ENCODE measurements at places on chromosomes 7 and 10.

DNA sequence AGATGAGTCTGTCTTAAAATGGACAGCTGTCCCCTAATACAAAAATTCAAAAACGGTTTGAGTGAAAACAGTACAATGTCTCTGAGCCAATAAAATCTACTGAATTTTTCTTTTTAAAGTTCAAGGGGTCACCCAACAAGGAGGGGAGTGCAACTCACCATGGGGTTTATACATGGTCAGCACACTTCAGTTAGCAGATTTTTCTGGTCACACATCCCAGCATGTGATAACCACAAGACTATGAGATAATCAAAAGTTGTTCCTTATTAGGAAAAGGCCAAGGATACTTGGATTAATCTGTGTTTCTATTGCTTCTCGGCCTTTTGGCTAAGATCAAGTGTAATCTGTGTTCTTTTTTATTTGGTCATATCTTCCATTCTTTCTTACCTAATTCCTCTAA is 31.6 kb downstream of the ABCB5 start:
- DNase-seq = no peak

GRCh38 chr7:18760631-18761445 is 265.3 kb downstream of the HDAC9 start:
- DNase-seq = no peak

GRCh38 chr10:51699145-51699474 is 285 bp downstream of the CSTF2T start:
- DNase-seq = no peak

DNA sequence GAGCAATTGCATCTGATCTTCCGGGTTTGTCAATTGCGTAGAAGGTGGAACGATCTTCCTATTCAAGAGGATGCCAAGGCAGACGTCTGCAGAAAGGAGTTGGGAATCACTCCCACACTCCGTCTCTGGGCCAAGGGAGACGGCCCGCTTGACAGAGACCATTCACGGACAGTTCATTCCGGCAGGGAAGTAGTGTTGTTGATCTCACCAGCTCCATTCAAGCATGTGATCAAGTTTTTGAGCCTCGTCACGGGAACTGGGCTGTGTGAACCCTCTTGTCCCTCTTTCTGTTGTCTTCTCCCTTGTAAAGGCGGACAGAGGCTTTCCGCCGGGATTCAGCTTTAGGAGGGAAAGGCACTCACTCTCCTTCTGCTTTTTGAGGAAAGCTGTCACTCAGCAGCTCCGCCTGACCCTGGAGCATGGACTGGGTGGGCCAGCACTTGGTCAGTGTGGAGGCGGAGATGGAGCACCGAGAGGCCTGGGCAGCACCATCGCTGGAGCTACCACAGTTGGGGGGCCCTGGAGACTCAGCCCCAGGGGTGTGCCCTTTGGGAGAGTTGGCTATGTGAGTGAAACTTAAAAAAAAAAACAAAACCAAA is 44.9 kb downstream of the SPDYE5 start:
- no peak for DNase-seq

DNA sequence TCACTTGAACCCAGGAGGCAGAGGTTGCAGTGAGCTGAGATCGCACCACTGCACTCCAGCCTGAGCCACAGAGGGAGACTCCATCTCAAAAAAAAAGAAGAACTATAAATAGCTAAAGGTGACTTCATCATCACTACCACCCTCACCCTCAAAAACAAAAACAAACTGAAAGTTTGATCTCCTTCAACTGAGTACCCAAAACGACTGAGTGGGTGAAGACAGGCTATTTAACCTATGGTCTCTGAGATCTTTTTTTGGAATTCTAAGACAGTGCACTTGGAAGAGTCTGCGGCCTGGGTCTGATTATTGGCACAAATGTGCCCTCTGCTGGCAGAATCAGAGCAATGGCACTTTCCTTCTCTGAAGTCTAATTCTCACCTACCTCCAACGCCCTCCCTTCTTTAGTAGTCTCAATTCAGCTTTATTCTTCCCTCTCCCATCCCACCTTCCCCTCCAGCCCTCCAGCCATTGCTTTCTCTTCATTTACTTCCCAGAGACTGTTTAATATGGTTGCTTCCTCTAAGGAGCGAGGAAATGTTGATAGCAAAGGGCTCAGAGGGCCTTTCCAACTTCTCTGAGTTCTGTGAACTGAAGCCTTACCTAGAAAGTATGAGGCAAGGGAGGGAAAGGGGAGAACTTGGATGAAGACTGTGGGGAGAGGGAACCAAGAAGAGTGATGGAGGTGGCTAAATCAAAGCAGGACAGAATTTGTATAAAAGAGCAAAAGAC is 2.9 kb upstream of the MYOZ1 start:
- DNase-seq = peak; percentile 36

DNA sequence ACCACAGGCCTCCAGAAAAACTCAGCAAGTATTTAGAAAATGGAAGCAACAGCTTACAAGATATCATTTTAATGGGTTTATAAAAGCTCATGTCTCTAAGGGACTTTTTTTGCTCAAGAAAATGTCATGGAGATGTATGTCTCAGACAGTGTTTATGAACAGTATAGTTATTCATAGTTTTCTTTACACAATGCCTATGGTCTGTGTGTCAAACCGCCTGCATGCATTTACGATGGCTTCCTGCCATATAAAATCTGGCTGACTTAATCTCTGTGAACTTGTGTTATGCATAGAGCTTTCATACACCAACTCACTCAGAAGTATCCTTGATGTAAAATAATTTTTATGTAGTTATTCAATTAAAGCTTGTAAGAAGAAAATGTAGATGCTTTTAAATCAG is 1314.2 kb upstream of the LRRTM3 start:
- DNase-seq = no peak

GRCh38 chr7:46600340-46600739 is 679.3 kb upstream of the IGFBP3 start:
- no peak for DNase-seq

DNA sequence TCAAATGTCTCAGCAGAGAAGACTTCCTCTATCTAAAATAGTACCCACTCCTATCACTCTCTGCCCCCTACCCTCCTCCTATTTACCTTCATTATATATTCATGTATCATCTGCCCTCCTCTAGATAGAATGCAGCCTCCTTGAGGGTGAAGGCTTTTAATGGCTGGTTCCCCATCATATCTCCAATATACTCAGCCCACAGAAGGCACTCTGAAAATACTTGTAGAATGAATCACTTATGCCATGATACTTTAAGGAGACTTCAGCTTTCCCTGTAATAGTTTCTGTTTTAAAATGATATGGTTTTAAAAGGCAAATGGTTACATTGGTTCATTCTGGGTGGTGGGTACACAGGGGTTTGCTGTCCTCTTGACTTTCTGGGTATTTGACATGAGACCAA is 25.3 kb downstream of the GFRA1 start:
- DNase-seq = no peak

GRCh38 chr7:30206942-30207341 is 72.2 kb downstream of the MTURN start:
- no peak for DNase-seq

GRCh38 chr10:30502266-30503060 is 68.5 kb downstream of the MAP3K8 start:
- peak; percentile 15 for DNase-seq

- DNase-seq = no peak
Measured at GRCh38 chr10:44045020-44045419, 339.9 kb downstream of the CXCL12 start.

DNA sequence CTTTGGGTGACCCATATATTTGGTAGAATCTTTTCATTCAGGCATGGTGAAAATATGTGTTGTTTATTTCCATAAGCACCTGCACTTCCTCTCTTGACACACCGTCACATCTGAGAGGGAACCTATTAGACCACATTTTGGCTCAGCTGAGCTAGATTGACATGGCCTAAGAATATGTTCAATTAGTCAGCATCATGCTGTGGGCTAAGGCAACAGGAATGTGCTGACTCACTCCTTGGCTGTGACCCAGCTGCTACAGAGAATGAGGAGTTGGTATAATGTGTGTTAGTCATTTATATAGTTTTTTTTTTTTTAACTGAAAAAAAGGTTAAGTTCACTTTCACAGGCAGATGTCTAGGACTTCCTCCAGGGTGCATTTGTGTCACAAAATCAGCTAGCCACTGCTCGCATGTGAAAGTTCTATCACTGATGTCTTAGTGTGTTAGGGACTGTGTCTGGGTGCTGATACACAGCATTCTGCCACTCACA is 180.6 kb downstream of the SEMA3E start:
- no peak for DNase-seq

DNA sequence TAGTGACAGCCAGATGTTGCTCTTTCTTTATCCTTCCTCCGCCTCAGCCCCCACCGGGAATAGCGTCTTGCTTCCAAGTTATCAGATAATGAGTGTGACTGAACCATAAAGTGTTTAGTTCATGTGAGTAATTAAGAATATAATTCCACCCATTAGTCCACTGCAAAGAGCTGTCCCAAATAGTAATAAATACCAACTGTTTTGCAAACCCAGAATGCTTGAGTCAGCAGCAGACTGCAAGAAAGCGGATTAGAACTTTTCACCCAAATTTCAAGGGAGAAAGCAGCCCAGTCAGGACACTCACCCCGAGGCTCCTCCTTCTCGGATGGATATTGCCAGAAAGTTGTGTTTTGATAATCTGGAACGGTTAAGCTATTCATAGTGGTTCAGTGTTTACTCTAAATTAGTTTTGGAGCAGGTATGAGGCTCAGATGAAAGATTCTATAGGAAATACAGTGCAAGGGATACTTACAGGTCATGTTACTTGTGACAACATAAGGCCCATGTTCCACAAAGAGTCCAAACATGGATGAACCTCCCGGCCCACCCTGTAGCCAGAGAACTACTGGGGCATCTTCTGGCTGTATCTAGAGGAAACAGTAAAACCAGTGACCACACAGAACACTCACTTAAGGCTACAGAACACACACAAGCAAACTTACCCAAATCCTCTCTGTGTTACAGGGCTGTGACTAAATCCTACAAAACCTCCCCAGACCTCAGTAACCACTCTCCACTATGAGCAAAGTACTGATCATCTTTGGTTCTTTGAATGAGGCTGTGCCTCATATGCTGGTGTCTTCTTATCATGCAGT is 50.5 kb downstream of the CPVL start:
- no peak for DNase-seq

GRCh38 chr7:136247211-136247610 is 270.1 kb upstream of the MTPN start:
- DNase-seq = no peak

- no peak for DNase-seq
Measured at GRCh38 chr10:14801723-14802122, 27.0 kb upstream of the FAM107B start.

GRCh38 chr10:64867501-64867962 is 1346.3 kb downstream of the REEP3 start:
- DNase-seq = no peak

GRCh38 chr10:132021504-132022143 is 39.9 kb upstream of the BNIP3 start:
- no peak for DNase-seq

- DNase-seq = no peak
Measured at GRCh38 chr10:36209480-36209879, 567.4 kb upstream of the FZD8 start.

- no peak for DNase-seq
Measured at GRCh38 chr10:84244651-84245270, at the start of gene RGR. RGR (plus strand) TSS chr10:84245053; CDS start chr10:84245091, 38 bp downstream.

DNA sequence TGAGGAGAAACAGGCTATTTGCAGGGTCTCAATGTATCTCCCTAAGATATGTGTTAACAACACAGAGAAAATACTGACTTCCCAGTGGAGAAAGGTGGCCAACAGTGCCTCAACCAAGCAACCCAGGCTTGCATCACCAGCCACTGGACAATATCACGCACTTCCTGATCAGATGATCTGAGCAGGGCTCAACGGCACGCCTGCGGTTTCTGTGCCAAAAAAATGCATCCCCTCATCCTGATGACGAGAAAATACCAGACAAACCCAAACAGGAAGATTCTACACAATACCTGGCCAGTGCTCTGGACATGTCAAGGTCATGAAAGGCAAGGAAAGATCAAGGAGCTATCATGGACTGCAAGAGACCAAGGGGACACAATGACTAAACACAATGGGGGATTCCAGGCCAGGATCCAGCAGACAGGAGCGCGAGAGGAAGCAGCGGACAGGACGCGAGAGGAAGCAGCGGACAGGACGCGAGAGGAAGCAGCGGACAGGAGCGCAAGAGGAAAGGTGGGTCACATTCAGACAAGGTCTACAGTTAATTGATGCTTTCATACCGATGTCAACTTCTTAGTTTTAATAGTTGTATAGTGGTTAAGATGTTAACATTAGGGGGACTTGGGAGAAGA is 51.1 kb downstream of the GNA12 start:
- DNase-seq = no peak

- DNase-seq = no peak
Measured at GRCh38 chr7:158828133-158829020, 932 bp downstream of the ESYT2 start.

- DNase-seq = no peak
Measured at GRCh38 chr7:1593091-1593866, 23.4 kb upstream of the PSMG3 start.

- DNase-seq = no peak
Measured at GRCh38 chr7:11847336-11847735, 15.3 kb upstream of the THSD7A start.

DNA sequence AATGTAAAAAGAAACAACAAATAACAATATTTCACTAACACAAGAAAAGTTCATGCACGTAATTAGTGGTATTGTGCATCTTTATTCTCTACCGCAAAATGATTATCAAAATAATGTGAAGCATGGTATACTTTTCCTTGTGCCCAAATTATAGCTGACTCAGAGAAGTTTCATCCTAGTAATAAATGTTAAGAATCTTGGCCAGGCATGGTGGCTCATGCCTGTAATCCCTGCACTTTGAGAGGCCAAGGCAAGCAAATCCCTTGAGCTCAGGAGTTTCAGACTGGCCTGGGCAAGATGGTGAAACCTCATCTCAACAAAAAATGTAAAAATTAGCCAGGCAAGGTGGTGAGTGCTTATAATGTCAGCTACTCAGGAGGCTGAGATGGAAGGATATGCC is 105.0 kb downstream of the KMT2C start:
- DNase-seq = no peak

- DNase-seq = no peak
Measured at GRCh38 chr7:144534655-144535395, 131.3 kb upstream of the NOBOX start.

- DNase-seq = no peak
Measured at GRCh38 chr7:30899630-30900029, 12.0 kb upstream of the AQP1 start.

DNA sequence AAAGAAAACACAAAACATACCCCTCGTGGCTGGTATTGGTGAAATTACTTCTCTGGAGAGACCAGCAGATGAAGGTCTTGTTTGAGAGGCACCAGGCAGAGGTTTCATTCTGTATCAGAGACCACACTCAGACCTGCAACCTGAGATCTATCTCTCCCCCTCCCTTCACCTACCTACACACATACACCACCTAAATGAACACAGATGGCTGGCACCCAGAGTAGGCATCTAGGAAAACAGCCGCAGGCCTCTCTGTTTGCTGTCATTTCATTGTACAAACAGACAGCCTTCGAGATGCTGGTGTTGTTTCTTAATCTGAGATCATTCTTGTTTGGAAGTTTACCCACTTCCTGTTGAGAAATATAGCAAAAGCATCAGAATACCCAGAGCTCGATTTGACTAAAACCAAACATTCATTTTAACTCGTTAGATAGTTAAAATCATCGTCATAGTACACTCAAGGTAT is 173.9 kb upstream of the SLC25A13 start:
- DNase-seq = no peak

- DNase-seq = no peak
Measured at GRCh38 chr7:47420122-47420780, 161.7 kb downstream of the TNS3 start.
